ENCODE measurements at places on chromosomes 5 and 9.

- DNase-seq, result peak; percentile 20
Measured at GRCh38 chr9:98074115-98074990, 17.8 kb downstream of the NANS start.

DNA sequence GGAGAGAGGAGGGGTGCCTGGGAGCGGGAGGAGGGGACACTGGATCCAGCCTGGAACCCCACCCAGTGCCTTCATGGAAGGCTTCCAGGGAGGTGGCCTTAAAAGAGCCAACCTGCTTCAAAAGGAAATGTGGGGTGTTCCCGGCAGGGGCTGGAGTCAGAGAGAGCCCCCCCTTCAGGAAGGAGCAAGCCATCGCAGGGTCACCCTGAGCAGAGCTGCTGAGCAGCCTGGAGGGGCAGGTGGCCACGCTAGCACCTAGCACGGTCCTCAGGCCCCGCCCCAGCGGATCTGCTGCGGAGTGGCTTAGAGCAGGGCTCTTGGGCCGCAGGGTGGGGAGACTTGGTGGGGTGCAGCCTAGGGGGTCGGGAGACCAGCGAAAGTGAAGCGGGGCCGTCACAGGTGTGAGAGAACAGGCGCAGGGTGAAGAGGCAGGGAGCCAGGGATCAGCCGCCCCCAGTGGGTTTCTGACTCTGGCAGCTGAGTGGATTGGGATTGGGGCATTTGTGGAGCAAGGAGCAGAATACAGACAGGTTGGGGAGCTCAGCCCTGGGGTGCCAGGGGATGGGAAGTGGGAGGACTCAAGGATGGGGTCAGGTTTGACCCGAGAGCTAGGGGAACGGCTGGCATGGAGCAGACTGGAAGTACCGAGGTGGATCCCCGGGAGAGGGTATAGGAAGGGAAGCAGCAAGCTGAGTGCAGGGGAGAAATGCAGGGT is 1.5 kb downstream of the LCN2 start:
- DNase-seq, result no peak

DNA sequence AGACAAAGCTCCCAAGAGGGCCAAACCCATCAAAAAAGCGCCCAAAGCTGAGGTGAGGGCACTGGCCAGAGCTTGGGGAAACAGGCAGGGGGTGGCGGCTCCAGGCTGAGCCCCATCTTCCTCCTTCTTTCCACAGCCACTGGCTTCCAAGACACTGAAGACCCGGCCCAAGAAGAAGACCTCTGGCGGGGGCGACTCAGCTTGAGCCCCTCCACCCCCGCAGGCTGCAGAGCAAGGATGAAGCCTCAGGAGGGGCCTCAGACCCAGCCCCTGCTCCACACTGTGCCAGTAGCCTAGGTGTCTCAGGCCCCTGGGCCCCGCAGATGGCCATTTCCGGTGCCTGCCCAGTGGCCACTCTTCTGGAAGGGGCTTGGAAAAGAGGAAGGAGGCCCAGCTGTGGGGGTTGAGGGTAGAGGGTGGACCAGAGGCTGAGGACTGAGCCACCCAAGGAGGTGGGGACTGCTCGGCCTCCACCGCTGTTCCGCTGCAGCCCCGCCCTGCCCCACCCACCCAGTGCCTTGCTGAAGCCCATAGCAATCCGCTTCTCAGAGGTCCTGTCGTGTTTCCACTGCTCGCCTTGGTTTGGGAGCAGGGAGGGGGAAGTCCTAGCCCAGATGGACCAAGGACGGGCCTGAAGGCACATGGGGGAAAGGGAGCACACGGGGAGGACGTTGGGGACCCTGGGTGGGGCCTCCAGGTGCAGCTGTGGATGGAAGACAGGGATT is 6.9 kb downstream of the REEP2 start:
- no peak for DNase-seq

- no peak for DNase-seq
Measured at GRCh38 chr5:160903551-160903950, 51.5 kb upstream of the ATP10B start.

GRCh38 chr5:95900383-95900958 is 61.2 kb downstream of the ELL2 start:
- no peak for DNase-seq

GRCh38 chr5:169024421-169024820 is 276.5 kb downstream of the SLIT3 start:
- DNase-seq, result no peak

DNA sequence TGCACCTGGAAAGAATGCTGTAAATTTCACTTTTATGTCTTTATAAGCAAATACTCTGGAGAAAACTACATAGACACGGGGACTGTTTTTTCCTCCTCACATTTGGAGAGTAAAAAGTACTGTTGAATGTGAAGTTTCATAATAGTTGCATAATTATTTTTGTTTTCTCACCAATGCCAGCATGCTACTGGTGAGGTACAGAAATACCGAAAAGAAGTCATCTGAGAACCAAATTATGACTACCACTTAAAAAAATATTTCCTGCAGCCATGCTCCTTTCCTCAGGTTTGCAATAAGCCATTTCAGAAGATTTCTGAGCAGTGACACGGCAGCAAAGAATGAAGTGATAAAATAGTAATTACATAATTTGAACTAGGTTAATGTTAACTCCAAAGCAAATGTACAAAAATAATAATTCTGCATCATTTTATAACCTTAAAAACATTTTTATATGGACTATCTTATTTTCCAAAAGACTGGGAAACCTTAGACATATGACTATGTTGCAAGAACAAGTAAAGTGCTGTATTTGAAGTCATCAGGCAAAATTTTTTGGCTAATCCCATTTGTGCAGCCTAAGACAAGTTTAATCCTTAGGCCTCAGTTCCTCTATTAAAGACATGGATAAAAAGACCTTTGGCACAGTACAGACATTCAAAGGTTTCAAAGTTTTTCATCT is 144.7 kb downstream of the PCSK1 start:
- no peak for DNase-seq

DNA sequence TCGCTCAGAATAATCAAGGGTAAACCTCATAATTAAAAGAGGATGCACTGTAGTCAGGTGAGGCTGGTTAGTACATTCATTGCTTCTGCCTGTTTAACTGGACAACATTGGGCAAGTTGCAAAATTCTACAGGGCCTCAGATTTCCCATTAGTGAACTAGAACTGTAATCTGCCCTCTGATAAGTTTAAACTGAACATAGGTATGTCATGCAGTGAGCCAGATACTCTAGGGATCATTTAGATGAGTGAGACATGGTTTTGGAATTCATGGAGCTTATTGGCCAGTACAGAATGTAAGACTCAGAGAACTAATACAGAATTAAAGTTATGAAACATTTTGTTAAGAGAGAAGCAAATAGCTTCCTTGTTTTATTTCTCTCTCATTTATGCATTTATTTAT is 35.9 kb downstream of the RNF44 start:
- no peak for DNase-seq

DNA sequence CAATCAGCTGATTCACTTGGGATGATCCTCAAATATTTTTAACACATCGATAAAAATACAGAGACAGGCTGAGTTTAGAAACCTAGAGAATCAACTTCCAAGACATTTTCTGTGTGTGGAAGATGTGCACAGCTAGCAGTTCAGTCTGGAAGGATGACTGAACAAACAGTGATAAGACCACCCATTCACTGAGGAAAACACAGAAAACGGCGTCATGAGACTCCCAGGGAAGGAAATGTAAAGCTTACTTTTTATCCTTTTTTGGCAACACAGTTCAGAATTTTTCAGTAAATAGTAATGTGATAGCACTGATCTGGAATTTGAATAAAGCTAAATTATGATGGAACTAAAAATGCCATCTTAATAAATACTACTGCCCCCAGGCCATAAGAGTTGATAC is 277.6 kb downstream of the SEMA5A start:
- no peak for DNase-seq

- no peak for DNase-seq
Measured at GRCh38 chr5:181205761-181206649, 1.0 kb upstream of the TRIM7 start.

Measured in activated CD8-positive, alpha-beta memory T cell treated with anti-CD3 and anti-CD28 coated beads for 48 hours (primary cell).